ENCODE measurements at places on chromosomes 2 and 18. TPM values are rescaled to one million over a fixed set of nuclear protein-coding genes. Genes with fewer than 3 reads are reported as not detected.

CHST10 gene
- 10.7 TPM for total RNA-seq

FABP1 gene
- not detected for total RNA-seq

ASB18 gene
- total RNA-seq = 3.8 TPM

HOXD1 gene
- total RNA-seq = not detected

DNAH7 gene
- 0.25 TPM for total RNA-seq

PDE1A gene
- 16.9 TPM for total RNA-seq

ADGRF3 gene
- not detected for total RNA-seq

CHN1 gene
- 16.6 TPM for total RNA-seq

ACTG2 gene
- total RNA-seq = 0.32 TPM

SULT1C4 gene
- 3.2 TPM for total RNA-seq

CD207 gene
- total RNA-seq = not detected

GULP1 gene
- total RNA-seq = 4.6 TPM

GCG gene
- total RNA-seq = not detected

RBM43 gene
- 2.2 TPM for total RNA-seq

ITGB6 gene
- total RNA-seq = 4.4 TPM

SCYGR4 gene
- not detected for total RNA-seq

MARS2 gene
- 6.7 TPM for total RNA-seq

TUBA3E gene
- total RNA-seq = 60.2 TPM

RFX8 gene
- total RNA-seq = not detected

SCN1A gene
- total RNA-seq = 0.92 TPM

ZAP70 gene
- total RNA-seq = 1.7 TPM

FAM237A gene
- 2.0 TPM for total RNA-seq

RAB27B gene
- 0.10 TPM for total RNA-seq

ALK gene
- not detected for total RNA-seq

TEKT4 gene
- not detected for total RNA-seq

KCNG2 gene
- not detected for total RNA-seq

CNDP2 gene
- total RNA-seq = 63.5 TPM

REG3A gene
- total RNA-seq = not detected

GPR55 gene
- total RNA-seq = not detected

CDH2 gene
- total RNA-seq = 321 TPM

SGPP2 gene
- 30.6 TPM for total RNA-seq

CERKL gene
- total RNA-seq = not detected

MROH2A gene
- total RNA-seq = not detected

PRKAG3 gene
- total RNA-seq = 0.12 TPM

ALPI gene
- total RNA-seq = not detected

ZSWIM2 gene
- not detected for total RNA-seq

SIGLEC15 gene
- 0.10 TPM for total RNA-seq

C2orf78 gene
- not detected for total RNA-seq

CCDC141 gene
- total RNA-seq = 139 TPM

ATG16L1 gene
- total RNA-seq = 18.4 TPM

SRD5A2 gene
- not detected for total RNA-seq

REG1B gene
- not detected for total RNA-seq

EN1 gene
- not detected for total RNA-seq

HOXD13 gene
- not detected for total RNA-seq

DPP10 gene
- total RNA-seq = 0.27 TPM

TSPYL6 gene
- not detected for total RNA-seq

SERPINB3 gene
- total RNA-seq = not detected

B4GALT6 gene
- total RNA-seq = 11.9 TPM

Measured in left ventricle myocardium superior (tissue), 1 donor.